ENCODE measurements at places on chromosomes 11 and 22.

- DNase-seq = no peak
Measured at GRCh38 chr11:132123854-132124835, 753.7 kb downstream of the NTM start.

GRCh38 chr22:45262931-45263462 is 21.8 kb upstream of the UPK3A start:
- no peak for DNase-seq

DNA sequence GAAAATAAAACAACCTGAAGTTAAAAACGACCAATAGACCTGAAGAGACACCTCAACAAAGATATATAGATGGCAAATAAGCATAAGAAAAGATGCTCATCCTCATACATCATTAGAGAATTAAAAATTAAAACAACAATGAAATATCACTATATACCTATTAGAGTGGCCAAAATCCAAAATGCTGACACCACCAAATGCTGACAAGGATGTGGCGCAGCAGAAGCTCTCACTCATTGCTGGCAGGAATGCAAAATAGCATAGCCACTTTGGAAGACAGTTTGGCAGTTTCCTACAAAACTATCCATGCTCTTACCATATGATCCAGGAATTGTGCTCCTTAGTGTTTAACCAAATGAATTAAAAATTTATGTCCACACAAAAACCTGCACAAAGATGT is 55.0 kb upstream of the APOA1 start:
- no peak for DNase-seq

- no peak for DNase-seq
Measured at GRCh38 chr11:112523477-112523876, 262.8 kb upstream of the PLET1 start.

- DNase-seq = no peak
Measured at GRCh38 chr22:46079861-46080821, 70.2 kb upstream of the PPARA start.

- DNase-seq = no peak
Measured at GRCh38 chr11:71282581-71283351, 30.4 kb upstream of the SHANK2 start.

- no peak for DNase-seq
Measured at GRCh38 chr11:95230810-95231126, 234 bp downstream of the SESN3 start.

DNA sequence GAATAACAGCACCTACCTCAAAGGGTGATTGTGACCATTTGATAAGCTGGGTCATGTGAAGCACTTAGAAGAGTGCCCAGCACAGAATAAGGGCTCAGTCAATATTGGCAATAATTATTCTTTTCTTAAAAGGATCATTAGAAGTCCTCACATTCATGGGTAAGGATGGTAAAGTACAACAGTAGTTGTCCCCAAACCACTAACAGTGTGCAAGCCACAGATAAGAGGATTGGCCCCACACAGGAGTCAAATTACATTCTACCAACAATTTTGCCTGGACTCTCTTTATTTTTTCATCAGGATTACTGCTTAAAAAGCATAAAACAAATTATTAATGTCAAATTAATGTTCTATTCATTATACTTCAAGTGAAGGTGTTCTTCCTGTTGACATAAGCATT is 271.5 kb upstream of the PDGFD start:
- DNase-seq = no peak

DNA sequence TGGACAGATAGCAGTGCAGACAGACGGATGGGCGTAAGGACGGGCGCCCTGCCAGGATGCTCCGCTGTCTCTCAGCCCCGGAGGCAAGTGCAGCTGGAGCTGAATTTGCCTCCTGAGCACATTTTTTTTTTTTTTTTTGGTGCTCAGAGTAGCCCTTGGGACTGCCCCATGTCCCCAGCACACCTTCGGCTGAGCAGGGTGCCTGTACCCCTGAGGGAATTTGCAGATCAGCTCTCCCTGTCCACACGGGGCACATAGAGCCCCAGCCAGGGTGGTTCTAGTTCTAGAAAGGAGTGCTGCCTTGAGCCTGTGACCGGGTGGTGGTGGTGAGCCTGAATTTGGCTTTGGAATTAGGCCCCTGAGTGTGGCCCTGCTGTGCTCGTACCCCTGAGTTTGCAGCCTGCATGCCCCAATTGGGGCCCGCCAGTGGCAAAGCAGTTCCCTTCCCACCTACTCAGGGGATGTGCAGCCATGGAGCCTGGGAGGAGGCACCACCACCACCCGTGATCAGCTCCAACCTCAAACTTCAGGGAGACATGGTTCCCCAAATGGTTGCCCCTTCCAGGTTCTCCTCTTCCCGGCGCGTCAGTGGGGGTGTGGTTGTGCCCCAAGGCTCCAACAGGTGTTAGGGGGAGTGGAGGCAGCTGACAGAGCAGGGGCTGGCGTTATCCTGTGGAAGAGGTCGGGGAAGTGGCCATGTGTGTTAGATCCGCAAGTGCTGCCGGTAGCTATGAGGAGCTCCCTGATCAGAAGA is 1232.7 kb downstream of the BRD1 start:
- DNase-seq = no peak

- no peak for DNase-seq
Measured at GRCh38 chr11:126127284-126127845, 64.7 kb upstream of the CDON start.

DNA sequence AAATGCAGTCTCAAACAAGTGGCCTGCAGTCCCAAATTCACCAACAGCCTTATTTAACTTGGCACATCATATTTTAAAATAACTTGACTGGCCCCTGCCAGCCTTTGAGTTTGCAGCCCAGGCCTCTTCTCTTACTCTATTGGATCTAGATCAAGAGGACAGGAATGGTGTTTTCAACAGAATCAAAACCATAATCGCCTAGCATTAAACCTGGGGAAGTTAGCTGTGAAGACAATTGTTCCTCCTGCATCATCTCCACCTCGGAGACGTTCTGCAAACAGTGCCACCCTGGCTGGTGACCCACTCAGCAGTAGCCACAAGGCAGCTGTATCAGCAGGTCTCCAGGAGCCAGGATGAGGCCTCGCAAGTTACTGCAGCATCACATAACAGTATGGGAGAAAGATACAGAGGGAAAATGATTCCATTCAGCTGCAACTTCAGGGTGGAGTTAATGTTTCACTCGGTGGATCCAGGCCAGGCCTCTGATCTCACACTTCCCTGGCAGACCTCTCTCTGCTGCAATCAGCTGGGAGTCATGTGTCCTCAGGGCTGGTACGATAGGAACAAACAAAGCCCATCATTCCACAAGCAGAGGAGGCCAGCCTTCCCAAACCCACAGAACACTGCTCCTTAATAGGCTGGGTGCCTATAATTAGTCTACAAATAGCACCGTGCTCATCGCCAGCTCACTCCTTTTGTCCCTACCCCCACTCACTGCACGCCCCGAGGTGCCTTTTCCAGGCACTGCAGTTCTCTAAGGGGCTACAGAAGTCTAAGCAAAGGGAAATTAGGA is 18.6 kb upstream of the SCN2B start:
- no peak for DNase-seq

DNA sequence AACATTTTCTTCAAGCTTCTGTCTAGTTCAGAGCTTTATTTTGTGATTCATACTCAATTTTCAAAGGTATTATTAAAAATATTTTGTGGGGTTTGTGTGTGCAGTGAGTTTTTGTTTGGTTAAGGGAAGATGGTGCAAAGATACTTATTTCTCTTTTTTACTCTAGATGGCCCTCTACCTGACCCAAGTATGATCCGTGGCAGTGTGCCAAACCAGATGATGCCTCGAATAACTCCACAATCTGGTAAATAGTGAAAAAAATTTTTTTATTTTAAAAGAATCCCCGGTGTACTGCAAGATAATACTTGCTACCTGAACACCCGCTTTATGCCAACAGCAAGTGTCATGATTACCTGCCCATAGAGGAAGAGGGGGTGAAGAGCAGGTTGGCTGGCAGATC is 54.2 kb downstream of the EP300 start:
- DNase-seq = no peak

DNA sequence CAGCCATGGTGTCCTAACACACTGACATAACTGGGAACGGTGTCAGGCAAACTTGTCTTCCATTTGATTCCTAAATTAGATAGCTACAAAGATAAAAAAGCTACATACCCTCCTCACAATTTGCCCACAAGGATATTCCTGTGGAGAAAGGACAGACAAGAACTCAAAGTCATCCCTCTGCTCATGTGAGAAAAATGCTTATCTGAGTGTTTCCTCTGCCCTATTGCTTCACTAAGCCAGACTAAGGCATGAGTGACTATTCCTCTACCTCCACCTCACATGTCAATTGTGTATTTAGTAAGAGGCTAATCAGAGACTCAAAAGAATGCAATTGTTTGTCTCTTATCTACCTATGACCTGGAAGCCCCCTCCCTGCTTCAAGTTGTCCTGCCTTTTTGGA is 247.7 kb downstream of the DDX10 start:
- no peak for DNase-seq

DNA sequence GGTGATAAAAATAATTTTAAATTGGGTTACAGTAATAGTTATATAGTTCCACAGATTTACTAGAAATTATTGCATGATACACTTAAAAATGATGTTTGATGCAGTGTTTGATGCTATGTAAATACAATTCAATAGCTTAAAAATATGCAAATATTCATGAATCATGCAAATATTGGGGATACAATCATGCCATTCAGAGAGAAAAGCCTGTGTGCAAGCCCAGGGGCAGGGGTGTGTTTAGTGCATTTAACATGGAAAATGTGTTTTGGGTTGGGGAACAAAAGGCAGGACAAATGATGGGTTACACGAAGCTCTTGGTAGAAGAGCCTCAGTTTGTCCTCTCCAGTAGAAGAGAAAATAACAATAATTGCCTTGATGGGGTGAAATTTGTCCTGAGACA is 6.0 kb downstream of the TRIM22 start:
- DNase-seq = no peak

- DNase-seq = no peak
Measured at GRCh38 chr11:6397636-6398035, 7.4 kb downstream of the SMPD1 start.

Measured in stimulated activated CD4-positive, alpha-beta T cell treated with anti-CD3 and anti-CD28 coated beads, Interleukin-12 subunit alpha, Interleukin-12 subunit beta, amount 100 ng/mL, for 4 hours (primary cell).